Fibroblast of mammary gland (primary cell): ENCODE measurements at places on chromosomes 13 and 19.

GRCh38 chr19:850221-850978, 1.7 kb upstream of the ELANE start:
- DNase-seq, result peak; percentile 94

GRCh38 chr13:24097667-24098066, 62.9 kb upstream of the SPATA13 start:
- no peak for DNase-seq

GRCh38 chr13:109781384-109782065, 4.9 kb downstream of the IRS2 start:
- DNase-seq, result peak; percentile 76

DNA sequence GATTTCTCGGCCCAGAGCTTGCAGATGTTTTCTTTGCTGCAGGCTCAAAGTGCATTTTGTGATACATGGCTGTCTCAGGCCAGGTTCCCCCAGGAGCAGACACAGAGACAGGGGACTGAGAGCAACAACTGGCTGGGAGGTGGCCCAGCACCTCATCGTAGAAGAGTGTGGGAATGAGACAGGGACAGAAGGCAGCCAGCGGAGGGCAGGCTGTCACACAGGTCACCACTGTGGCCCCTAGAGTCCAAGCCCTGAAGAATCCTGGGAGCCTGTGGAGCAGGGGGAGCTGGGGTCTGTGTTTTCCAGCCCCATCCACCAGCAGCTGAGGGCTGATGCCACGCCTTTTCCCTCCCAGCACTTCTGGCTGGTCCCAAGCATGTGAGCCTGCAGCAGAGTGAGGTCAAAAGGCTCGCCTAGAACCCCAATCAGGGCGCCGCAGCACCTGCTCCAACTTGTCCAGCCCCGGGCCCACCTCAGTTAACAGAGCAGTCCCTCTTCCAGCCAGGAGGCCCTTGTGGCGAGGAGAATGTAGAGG, 723.8 kb downstream of the UQCRFS1 start:
- no peak for DNase-seq

GRCh38 chr19:3479177-3479833, 1.0 kb downstream of the SMIM24 start:
- peak; percentile 27 for DNase-seq

DNA sequence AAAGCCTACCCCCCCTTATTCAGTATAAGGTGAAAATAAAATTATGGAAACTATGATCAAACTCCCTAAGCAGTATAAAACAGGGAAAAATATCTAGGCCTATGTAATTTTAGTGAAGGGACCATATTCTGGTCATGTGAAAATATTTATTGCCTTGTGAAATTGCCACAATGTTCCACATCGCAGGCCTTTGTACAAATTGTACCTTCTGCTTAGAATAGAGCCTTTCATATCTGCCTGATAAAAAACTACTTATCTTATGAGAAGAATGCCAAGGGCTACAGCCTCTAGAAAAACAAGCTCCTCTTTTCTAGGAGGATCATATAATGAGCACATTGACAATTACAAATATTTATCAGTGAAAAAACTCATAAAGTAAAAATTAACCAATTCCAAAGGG, 1280.0 kb downstream of the EFNB2 start:
- DNase-seq, result no peak
